Stimulated activated CD4-positive, alpha-beta T cell treated with anti-CD3 and anti-CD28 coated beads, TNF-alpha, amount 100 ng/mL, for 1 hour (primary cell): ENCODE measurements at places on chromosomes 3 and 15.

DNA sequence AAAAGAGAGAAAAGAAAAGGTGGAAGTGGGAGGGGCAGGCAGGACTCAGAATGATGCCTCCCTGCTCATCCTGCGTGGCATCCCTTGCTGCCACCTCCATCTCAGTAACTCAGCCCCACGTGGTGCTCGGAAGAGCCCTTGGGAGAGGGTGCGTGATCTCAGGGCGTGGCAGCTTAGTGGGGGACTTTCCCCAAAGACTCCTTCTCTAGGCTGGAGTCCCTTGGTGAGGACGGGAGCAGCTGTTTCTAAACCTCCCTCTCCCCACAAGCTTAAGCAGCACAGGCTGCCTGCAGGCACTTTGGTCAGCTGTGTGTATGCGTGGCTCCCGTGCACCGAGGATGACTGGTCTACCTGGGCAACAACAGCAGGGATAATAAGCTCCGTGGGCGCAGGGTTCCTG lies 7.4 kb upstream of the ANPEP start:
- DNase-seq: no peak

- no peak for DNase-seq
These were observed 69.8 kb upstream of the SLC4A7 start for GRCh38 chr3:27553886-27554540.

DNA sequence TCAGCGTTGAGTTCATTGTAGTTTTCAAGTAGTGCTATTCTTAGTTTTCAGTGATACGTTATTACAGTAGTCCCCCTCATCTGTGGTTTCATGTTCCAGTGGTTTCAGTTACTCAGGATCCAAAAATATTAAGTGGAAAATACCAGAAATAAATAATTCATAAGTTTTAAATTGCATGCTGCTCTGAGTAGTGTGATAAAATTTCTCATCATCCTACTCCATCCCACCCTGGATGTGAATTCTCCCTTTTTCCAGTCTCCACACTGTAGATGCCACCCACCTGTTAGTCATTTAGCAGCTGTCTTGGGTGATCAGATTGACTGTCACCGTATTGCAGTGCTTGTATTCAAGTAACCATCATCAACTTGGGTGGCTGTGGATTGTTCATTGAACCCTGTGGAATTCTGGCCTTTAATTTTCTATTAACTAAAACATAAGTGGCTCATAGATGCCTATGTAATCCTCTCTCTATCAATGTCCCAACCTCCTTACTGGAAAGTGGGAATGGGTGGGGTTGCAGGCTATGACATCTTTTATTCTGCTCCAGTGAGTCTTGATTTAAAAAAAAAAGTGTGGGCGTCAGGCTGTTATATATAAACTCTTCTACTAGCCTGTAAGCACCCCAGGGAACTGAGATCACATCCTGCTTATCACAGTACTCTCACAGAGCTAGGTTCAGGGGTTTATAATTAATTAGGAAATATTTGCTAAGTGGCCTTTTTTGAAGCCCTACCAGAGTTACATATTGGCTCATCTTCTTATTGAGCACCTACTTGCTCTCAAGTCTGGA lies 97.5 kb downstream of the CFAP20DC start:
- no peak for DNase-seq

GRCh38 chr3:37520907-37521341 lies 340.8 kb upstream of the CTDSPL start:
- DNase-seq: no peak

GRCh38 chr3:365268-365667 lies 168.7 kb downstream of the CHL1 start:
- DNase-seq: no peak

- no peak for DNase-seq
These were observed 3.2 kb downstream of the CGNL1 start for GRCh38 chr15:57379487-57379886.

GRCh38 chr3:10357095-10357494 lies 36.2 kb upstream of the SEC13 start:
- no peak for DNase-seq

- no peak for DNase-seq
These were observed 36.9 kb upstream of the PCSK6 start for GRCh38 chr15:101526442-101526841.

GRCh38 chr15:90844696-90845095 lies 23.7 kb upstream of the FURIN start:
- no peak for DNase-seq

- DNase-seq: no peak
These were observed 27.0 kb upstream of the CAPN3 start for GRCh38 chr15:42332331-42332730.

DNA sequence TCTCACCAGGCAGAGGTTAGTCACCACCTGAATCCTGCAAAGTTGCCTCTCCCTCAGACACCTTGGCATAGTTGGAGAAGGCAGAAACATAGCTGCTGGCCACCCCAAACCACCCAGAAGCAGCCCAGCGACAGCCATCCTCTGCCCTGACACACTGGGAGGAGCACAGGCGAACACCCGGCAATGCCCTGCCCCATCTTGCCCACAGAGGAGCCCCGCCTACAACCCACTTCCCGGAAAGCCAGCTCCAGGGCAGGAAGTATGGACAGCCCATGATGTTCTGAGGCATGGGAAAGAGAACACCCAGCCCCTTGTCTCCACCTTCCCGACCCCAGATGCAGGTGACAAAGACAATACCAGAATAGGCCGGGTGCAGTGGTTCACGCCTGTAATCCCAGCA lies 12.6 kb upstream of the SHISA5 start:
- DNase-seq: no peak
